ENCODE measurements at places on chromosomes 11 and 22. TPM values are rescaled to one million over a fixed set of nuclear protein-coding genes. Genes with fewer than 3 reads are reported as not detected.

The OR52B6 gene
- total RNA-seq = not detected

The FOLH1 gene
- not detected for total RNA-seq

The OR5A1 gene
- not detected for total RNA-seq

The CRYBB3 gene
- total RNA-seq = not detected

The SLN gene
- total RNA-seq = 0.17 TPM

The FKBP2 gene
- total RNA-seq = 43.6 TPM

The PNPLA3 gene
- total RNA-seq = 3.4 TPM

The BLID gene
- not detected for total RNA-seq

The ZC3H7B gene
- total RNA-seq = 37.2 TPM

The PNPLA5 gene
- not detected for total RNA-seq

The CDC42BPG gene
- not detected for total RNA-seq

The INSC gene
- total RNA-seq = 0.17 TPM

The HMBS gene
- total RNA-seq = 19.7 TPM

The C11orf91 gene
- total RNA-seq = not detected

The CATSPER1 gene
- total RNA-seq = not detected

The GRIA4 gene
- total RNA-seq = not detected

The MISFA gene
- total RNA-seq = not detected

The IRAG1 gene
- total RNA-seq = 4.2 TPM

The BACE1 gene
- total RNA-seq = 34.3 TPM

The RTCB gene
- 54.8 TPM for total RNA-seq

The NEFH gene
- 0.85 TPM for total RNA-seq

The MMP7 gene
- not detected for total RNA-seq

The TMEM225 gene
- not detected for total RNA-seq

The NLRP14 gene
- not detected for total RNA-seq

The BAIAP2L2 gene
- 2.2 TPM for total RNA-seq

Data from pericardium fibroblast (primary cell).